Nucleus accumbens (tissue), 56 donors: ENCODE measurements at places on chromosomes 1 and 21.

DNA sequence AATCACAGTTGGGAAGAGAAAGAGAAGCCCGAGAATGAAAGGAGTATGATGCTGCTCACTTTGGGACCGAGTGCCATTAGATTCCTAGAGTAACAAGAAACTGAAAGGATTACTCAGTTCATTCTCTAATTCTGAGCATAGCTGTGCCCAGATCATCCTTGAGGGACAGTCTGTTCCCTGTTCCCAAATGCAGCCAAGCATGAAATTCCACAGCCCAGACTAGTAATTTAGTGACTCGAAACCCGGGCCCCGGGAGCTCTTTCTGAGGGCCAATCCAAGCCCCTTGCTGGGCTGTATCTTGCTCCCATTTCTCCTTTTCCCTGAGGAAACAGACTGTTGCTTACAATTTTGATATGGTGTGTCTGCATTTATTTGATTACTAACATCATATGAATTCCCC lies 30.0 kb upstream of the ETS2 start:
- no peak for DNase-seq

DNA sequence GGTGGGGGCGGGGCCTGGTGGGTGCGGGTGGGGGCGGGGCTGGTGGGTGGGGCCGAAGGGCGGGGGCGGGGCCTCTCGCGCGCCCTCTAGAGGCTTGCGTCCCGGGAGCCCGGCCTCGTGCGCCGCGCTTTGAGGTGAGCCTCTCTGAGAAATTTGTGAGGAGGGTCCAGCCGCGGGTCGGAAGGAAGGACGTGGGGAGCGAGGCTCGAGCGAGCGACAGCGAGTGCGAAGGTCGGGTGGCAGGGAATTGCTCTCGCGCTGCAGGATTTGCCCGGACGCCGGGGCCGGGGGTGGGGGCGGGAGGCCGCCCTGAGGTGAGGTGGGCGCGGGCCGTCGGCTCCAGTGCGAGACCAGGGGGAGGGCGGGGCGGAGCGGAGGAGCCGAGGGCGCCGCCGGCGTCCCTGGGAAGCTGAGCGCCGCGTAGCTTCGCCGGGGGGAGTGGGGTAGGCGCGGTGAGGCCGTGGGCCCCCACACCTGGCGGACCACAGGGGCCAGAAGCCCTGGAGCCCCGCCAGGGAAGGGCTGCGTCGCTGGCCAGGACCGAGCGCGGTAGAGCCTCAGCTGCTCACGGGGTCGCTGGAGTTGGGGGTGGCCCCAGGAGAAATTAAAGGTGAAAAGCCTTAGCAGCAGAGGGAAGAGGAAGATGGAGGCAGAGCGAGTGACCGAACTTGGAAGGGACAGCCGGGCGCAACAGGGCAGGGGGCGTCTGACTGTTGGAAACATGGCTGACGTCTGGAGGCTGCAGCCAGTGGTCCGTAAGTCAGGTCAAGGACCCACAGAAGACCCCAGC lies 754 bp upstream of the LSS start:
- DNase-seq = no peak

- DNase-seq = peak; percentile 45
Observed at GRCh38 chr1:98049370-98050135, 128.7 kb upstream of the DPYD start.

- no peak for DNase-seq
Observed at GRCh38 chr1:245375789-245376460, 221.1 kb downstream of the KIF26B start.
